NCI-H82 (cell line): ENCODE measurements at places on chromosomes 5 and 9.

DNA sequence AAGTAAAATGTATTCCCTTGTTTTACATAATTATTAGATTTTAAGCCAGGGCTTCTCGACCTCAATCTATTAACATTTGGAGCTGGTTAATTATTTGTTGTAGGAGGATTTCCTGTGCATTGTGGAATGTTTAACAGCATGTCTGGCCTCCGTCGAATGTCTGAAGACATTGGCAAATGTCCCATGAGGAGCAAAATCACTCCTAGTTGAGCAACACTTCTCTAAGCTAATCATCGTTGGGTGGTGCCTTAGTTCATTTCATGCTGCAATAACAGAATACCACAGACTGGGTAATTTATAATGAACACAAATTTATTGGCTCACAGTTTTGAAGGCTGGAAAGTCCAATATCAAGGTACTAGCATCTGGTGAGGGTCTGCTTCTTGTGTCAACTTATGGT is 13.4 kb upstream of the VPS13A start:
- DNase-seq: no peak

DNA sequence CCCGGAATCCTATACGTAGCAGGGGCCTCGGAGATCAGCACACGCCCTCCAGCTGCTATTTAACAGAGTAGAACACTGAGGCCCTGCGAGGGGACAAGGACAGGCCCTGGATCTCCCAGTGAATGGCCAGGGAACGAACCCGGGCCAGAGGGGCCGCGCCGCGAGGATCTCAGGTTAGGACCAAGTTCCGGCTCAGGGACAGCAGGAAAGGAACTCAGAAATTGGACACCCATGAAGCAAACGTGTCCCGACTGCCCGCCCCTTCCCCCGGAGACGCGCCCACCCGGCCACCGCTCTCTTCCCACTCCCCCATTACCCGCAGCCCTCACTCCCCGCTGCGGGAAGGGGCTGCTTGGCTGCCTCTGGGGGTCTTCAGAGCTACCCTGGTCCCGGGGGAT is 1.0 kb upstream of the FOXE1 start:
- DNase-seq: peak; percentile 27

DNA sequence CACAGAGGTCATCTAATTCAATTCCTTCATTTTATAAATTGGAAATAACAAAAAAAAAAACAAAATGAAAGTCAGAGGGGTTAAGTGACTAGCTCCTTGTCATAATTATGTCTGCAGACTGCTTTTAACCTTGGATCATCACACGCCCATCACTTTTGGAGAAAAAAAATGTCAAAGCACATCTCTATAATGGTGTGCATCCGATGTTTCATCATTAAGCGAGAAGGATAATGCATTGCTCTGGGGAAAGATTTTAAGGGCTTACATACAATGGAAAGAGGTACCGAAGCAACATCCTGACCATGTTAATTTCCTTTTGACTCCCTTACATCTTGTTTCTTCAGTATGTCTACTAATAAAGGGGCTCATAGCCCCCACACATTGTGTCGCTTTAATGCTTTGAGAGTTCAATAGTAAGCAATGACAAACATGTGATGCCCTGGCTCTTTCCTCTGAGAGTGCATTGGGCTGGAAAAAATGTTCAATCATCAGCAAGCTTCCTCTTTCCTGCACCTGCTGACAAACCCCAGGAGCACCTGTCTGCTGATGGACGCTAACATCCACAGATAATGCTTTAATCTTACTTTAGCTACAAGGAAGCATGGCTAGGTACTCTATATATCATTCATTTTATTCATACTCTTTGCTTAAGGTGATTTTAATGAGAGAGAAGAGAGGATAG is 242.2 kb downstream of the SMARCA2 start:
- DNase-seq: no peak

- no peak for DNase-seq
Measured at GRCh38 chr9:93264338-93265125, 80.6 kb downstream of the WNK2 start.

GRCh38 chr9:5549658-5550650 is 39.6 kb downstream of the PDCD1LG2 start:
- no peak for DNase-seq

DNA sequence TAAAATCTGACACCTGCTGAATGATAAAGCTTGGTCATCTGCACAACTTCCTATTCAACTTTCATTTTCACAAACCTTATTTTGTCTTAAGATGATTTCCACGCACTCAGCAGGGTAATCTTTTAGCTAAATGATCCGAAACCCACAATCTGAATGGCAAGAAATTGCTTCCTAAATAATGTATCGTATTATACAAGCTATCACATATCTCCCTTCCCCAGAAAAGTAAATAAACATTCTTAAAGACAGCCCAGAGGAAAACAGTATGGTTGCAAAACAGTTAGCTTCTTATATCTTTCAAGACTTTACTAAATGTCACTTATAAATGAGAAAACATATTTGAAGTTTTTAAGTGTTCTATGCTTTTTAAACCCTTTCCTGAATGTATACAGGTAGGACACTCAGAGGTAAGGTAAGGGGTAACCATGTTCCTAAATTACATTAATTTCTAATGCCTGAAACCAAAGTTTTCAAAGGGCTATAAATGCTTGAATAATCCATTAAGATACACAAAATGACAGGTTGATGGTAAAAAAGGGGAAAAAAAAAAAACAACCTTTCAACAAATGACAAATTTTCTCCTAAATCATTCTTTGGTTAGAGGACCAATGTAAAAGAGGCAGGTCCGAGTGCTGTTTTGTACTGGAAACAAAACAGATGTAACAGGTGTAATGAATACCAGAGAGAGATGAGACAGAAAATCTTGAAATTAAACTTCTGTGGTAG is 36.3 kb downstream of the ELAVL2 start:
- DNase-seq: no peak
